ENCODE measurements at places on chromosomes 5 and 9.

DNA sequence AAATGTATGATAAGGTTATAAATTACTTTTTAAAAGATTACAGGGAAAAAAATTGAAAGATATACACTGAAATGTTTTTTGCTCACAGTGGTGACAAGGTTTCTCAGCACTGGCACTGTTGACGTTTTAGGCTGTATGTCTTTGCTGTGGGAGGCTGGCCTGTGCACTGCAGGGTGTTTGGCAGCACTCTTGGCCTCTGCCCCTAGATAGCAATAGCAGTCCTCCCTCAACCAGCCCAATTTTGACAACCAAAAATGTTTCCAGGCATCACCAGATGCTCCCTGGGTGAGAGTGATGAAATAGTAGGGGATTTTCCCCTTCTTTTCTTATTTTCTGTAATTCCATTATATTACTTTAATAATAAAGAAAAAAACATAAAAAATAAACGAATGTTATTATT, 3.3 kb downstream of the CD274 start:
- DNase-seq, result no peak

DNA sequence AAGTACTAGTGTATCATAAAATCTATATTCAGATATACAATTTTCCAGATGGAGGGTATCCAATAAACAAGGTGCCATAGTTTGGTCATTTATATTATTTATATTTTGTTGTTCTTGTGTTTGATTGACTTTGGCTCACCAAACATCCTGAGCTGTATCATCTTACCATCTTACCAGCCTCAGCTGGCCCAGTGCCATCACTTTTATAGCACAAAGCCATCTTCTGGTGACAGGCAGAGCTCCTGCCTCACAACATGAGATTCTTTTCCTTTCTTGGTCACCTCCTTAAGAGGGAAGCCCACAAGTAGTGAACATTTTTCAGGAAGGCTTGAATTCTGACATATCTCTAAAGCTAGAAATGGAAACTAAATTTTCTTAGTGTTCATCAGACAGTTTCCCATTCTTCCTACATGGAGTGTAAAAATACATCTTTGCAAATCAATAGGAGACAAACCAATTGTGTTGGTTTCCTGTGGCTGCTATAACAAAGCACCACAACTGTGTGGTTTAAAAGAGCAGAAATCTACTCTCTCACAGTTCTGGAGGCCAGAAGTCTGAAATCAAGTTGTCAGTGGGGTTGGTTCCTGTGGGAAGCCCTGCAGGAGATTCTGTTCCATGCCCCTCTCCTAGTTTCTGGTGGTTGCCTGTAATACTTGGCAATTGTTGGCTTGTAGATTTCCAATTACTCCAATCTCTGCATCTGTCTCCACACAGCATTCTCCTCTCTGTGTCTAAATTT, 341.8 kb downstream of the MAN2A1 start:
- no peak for DNase-seq

- DNase-seq, result peak; percentile 58
These were observed 36.2 kb downstream of the OTULIN start for GRCh38 chr5:14700478-14701436.

DNA sequence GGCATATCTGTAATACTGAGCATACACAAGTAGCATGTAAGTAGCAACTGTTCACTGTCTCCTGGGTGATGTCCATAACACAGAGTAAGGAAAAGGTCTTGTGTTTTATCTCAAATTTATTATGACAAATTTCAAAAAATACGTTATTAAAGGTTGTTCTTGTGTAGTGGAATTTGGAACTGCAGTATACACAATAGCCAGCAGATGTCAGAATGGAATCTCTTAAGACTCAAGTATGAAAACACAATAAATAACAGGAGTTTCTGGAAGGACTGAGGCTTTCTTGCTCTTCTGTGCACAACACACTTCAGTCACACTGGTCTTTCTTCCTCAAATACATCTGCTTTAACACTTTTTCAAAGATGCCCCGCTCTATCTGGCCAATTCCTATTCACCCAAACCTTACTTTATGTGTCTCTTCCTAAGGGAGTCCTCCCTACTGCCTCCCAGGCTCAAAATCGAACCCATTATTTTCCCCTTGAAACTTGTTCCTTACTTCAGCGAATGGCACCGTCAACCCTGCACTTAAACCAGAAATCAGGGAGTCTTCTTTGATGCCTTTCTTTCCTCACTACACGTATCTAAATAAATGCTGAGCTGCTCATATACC, 6.5 kb upstream of the FBXO10 start:
- peak; percentile 75 for DNase-seq

GRCh38 chr9:21030389-21031035, 928 bp downstream of the HACD4 start:
- peak; percentile 82 for DNase-seq

- peak; percentile 83 for DNase-seq
These were observed 34.7 kb upstream of the DMXL1 start for GRCh38 chr5:119036101-119036762.

- DNase-seq, result no peak
These were observed 182.5 kb upstream of the FBXL17 start for GRCh38 chr5:108564441-108564840.

- DNase-seq, result no peak
These were observed 366.4 kb upstream of the RIOK2 start for GRCh38 chr5:97549496-97549895.

DNA sequence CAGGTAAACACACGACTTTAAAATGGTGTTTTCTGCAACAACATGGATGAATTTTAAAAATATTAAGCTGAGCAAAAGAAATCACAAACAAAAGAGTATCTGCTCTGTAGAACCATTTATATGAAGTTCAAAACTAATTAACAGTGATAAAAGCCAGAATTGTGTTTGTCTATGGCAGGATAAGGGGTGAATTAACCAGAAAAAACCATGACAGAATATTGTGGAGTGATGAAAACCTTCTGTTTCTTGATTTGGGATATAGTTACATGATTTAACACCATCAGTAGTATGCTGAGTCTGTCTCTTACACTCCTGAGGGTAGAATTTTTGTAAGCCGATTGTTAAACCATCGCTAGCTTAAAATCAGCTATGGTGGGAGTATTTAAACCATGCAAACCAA, 101.7 kb upstream of the ZNF366 start:
- DNase-seq, result no peak

Measured in suppressor macrophage treated with lipopolysaccharide for 1 hour (primary cell).